ENCODE measurements at places on chromosomes 2 and 18. TPM values are rescaled to one million over a fixed set of nuclear protein-coding genes. Genes with fewer than 3 reads are reported as not detected.

- H3K27me3 ChIP-seq, result no peaks in the 10 kb centered on the region
- H3K27ac ChIP-seq, result no peak overlapping the region
- H3K4me3 ChIP-seq, result no peak overlapping the region
- no peaks in the 10 kb centered on the region for H3K4me1 ChIP-seq
- DNase-seq, result no peak
These were observed 853.0 kb upstream of the GCFC2 start for GRCh38 chr2:76563730-76564129.

DNA sequence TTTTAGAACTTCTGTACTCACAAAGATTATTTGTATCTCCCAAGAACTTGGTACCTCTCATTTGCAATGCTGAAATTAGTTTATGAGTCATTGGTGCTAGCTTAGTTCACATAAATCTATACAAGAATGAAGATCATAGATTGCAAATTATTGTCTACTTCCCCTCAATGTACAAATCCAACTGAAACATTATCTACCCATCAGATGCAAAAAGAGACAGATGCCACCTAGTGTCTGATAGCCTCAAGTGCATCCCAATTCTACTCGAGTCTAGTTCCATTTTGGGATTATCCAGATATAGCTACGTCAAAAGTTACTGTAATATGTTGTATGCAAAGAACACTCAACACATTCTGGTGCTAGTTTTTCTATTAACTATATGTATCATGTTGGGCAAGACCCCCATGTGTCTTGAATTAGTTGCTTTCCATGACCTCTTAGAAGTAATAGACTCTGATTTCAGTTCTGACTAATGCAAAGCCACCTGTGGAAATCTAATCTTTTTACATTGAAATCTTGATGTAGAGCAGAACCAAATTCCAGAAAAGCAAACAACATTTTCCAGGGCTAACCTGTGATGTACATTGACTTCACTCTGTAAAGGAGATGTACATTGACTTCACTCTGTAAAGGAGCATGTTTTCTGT, 210.0 kb downstream of the RBM43 start:
- DNase-seq, result peak; percentile 34
- no peak overlapping the region for H3K4me3 ChIP-seq
- H3K36me3 ChIP-seq, result no peaks in the 10 kb centered on the region
- H3K27ac ChIP-seq, result no peak overlapping the region

GRCh38 chr18:2656981-2657512, 1.5 kb downstream of the SMCHD1 start:
- H3K36me3 ChIP-seq, result peaks cover 36% of the 10 kb centered on the region
- peak overlapping the region; percentile 95 for H3K27ac ChIP-seq
- DNase-seq, result no peak
- peaks cover 46% of the 10 kb centered on the region for H3K4me1 ChIP-seq
- H3K4me3 ChIP-seq, result peak overlapping the region; percentile 92
- H3K27me3 ChIP-seq, result no peaks in the 10 kb centered on the region

DNA sequence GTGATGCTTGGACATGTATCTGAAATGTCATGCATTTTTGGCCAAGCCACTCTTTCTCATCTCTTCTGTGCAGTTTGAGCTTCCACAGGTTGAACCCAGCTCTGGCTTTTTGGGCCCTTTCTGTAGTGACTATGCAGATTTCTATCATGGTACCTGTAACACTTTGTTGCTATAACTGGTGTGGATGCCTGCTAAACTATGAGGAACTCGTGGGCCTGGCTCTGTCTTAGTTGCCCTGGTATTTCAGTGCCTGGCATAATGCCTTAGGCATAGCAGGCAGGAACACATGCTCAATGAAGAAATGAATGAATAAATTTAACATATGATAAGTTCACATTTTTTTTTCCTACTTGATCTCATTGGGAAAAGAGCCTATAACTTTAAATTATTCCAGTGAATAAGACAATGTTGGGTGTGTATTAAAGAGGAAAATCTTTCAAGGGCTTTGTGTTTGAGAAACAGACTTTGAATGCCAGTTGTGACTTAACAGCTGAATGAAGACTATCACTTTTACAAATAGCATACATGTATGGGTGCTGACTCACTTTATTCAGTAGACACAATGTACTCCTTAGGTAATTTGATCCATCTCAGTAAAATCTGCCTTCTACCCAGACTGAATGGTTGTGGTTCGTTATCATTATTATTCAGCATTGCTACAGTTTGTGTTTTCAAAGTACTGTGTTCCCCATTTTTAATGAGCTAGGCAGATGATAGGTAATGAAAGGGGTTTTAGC, 86.4 kb upstream of the MAP4K3 start:
- DNase-seq, result no peak
- no peaks in the 10 kb centered on the region for H3K27me3 ChIP-seq
- H3K4me1 ChIP-seq, result no peaks in the 10 kb centered on the region
- H3K27ac ChIP-seq, result no peak overlapping the region
- no peak overlapping the region for H3K4me3 ChIP-seq

DNA sequence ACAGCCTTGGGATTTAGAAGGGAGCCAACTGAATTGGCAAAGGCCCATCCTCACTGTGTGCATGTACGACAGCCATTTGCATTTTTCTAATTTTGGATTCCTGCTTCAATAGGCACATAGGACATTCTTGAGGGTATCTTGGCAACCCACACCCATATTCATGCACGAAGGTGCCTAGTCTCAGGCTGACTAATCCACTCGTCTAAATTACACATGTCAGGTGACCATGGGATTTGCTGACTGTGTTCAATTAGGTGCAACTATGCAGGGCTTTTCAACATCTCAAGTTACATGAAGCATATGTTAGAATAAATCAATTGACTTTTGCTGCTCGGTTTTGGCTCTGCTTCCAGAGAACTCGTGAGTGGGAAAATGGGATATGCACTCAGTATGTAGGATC, 249.7 kb downstream of the SP3 start:
- peaks cover 12% of the 10 kb centered on the region for H3K27me3 ChIP-seq
- no peak overlapping the region for H3K27ac ChIP-seq
- H3K4me1 ChIP-seq, result no peaks in the 10 kb centered on the region
- H3K36me3 ChIP-seq, result no peaks in the 10 kb centered on the region

DNA sequence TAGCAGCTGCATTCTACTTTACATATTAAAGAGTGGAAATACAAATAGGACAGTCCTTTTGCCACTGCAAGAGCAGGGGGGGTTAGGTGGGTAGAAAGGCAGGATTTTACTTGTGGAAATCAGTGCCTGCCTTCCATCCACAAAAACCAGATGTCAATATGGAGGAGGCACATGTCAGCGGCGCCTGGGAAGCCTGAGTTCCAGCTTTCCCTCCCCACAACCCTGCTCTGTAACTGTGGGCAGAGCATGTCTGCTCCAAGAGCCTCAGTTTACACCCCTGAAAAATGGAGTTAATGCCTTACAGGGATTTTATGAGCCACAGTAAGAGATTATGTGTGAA, 32.9 kb downstream of the STEAP3 start:
- DNase-seq, result no peak
- no peaks in the 10 kb centered on the region for H3K36me3 ChIP-seq
- no peak overlapping the region for H3K4me3 ChIP-seq
- H3K4me1 ChIP-seq, result no peaks in the 10 kb centered on the region

DNA sequence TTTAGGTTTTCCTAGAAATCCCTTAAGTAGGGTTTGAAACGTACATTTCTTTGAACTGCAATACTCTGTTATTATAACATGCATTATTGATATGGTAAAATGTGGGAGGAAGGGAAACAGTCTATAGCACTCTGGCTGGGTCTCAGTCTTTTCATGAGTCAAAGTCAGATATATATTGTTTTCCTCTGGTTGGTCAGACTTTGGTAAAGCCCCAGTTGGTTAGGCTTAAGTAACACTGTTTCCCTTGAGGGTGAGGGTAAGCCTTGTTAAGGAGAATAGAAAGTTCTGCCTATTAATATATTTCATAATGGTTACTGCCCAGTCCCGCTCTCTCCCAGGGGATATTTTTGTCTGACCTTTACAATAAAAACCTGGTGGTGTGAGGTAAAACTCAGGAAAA, 44.7 kb upstream of the TNP1 start:
- H3K27ac ChIP-seq, result peak overlapping the region; percentile 55
- no peak for DNase-seq
- peaks cover 25% of the 10 kb centered on the region for H3K36me3 ChIP-seq

DNA sequence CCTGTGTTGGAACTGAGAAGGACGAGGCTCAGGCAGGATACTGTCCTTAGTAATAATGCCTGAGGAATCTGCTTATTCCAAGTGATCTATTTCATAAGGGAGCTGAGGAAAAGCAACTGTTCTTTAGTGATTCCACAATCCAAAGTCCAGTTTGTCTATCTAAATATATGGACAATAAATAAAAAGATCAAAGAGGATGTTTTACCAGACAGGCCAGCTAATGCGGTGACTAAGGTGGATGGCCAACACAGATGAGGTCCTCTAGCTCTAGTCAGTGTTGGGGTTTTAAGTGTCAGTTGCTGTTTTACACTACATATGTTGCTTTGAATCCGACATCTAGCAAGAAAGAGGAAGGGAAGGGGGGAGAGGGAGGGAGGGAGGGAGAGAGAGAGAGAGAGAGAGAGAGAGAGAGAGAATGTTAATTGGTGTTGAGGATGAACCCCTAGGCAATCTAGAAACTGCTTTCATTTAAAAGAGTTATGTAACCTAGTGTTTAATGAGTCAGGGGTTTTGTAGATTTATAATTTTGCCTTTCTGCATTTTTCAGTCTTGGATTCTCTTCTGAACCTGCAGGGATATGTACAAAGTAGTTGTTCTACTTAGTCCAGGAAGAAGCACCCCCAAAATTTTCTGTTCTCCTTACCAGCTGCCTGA, 27.0 kb upstream of the SCN1A start:
- H3K4me1 ChIP-seq, result no peaks in the 10 kb centered on the region
- DNase-seq, result no peak
- H3K4me3 ChIP-seq, result no peak overlapping the region
- no peaks in the 10 kb centered on the region for H3K36me3 ChIP-seq
- H3K27me3 ChIP-seq, result peaks cover 5% of the 10 kb centered on the region

ELOA2 gene
- not detected for total RNA-seq

C2orf42 gene
- 29.4 TPM for total RNA-seq

CFAP53 gene
- total RNA-seq, result 0.29 TPM

SCN3A gene
- not detected for total RNA-seq

FBLN7 gene
- 0.91 TPM for total RNA-seq

MAP2 gene
- not detected for total RNA-seq

All from activated CD8-positive, alpha-beta T cell treated with anti-CD3 and anti-CD28 coated beads, Interleukin-2, amount 10 ng/mL, durations not matched to agents 7 days and 5 days (primary cell).